ENCODE measurements at places on chromosomes 13 and 19. TPM values are rescaled to one million over a fixed set of nuclear protein-coding genes. Genes with fewer than 3 reads are reported as not detected.

- no peak for DNase-seq
Observed at GRCh38 chr13:46580362-46580839, 27.4 kb downstream of the LRCH1 start.

Gene RPL18
- total RNA-seq: 1,774 TPM

Gene ZNF613
- 3.8 TPM for total RNA-seq

GRCh38 chr13:43472980-43473379 is 313.8 kb downstream of the ENOX1 start:
- no peak for DNase-seq

DNA sequence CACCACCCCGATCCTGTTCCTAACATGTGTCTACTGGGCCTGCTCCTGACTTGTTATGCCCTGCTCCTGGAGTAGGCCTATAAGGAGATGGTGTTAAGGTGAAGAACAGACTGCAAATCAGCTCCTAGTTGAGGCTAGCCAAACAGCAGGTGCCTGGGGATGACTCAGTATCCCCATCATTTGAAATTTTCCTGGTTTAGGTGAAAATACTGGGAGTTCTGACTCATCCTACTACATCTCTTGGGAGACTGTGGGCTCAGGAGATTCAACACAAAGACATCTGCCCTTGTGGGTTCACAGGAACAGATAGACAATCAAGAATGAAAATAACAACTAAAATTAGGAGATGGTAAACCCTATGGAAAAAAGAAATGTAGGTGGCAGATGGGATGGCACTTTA is 41.2 kb downstream of the BRD4 start:
- no peak for DNase-seq

- no peak for DNase-seq
Observed at GRCh38 chr13:102401265-102401664, 583 bp downstream of the FGF14 start.

Gene ZSCAN5B
- not detected for total RNA-seq

- no peak for DNase-seq
Observed at GRCh38 chr13:28528388-28528787, 33.5 kb upstream of the FLT1 start.

DNA sequence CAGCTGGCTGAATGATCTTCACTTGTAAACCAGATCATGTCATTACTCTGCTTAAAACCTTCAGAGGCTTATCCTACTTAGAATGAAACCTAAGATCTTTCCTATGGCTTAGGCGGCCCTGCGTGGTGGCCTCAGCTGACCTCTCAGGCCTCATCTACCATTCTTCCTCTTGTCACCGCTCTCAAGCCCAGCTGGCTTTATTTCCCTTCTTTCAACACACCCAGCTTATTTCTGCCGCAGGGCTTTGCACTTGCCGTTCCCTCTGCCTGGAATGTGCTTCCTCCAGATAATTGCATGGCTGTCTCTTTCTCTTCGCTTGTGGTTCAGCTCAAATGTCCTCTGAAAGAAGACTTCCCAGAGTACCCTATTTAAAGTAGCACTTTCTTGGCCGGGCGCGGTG is 3.6 kb upstream of the ASF1B start:
- no peak for DNase-seq

DNA sequence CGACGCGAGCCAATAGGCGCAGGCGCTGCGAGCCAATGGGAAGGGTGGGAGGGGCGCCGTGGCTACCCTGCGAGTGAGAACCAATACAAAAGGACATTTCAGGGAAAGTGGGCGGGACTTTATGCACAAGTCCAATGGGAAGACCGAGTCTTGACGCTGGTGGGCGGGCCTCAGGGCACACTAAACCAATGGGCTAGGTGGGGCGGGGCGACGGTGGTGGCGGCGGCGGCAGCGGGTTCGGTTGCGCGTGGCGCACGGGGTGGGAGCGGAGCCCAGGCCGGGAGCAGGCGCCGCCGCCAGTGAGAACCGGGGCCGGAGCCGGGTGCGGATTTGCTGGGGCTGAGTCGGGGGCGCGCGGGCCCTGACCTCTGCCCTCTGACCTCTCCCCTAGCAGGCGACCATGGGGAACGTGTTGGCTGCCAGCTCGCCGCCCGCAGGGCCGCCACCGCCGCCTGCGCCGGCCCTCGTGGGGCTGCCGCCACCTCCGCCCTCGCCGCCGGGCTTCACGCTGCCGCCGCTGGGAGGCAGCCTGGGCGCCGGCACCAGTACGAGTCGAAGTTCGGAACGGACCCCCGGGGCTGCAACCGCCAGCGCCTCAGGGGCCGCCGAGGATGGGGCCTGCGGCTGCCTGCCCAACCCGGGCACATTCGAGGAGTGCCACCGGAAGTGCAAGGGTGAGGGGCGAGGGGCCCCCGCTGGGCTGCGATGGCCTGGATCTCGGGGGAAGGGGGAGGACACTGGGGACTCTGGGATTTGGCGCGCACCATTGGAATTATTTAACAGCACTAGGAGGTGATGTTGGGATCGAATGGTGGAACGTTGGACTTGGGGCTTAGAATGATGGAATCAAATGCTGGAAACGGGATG is at the start of gene TOMM40:
TSS of gene TOMM40 (plus strand) at position 239 of the 867 bp plus-strand sequence. CDS start at position 401, 162 bp downstream.
- DNase-seq: no peak

GRCh38 chr13:21578748-21579147 is 25.2 kb downstream of the MICU2 start:
- no peak for DNase-seq

Gene SERPINE3
- total RNA-seq: not detected

GRCh38 chr13:100211016-100211710 is 122.3 kb downstream of the PCCA start:
- DNase-seq: no peak

DNA sequence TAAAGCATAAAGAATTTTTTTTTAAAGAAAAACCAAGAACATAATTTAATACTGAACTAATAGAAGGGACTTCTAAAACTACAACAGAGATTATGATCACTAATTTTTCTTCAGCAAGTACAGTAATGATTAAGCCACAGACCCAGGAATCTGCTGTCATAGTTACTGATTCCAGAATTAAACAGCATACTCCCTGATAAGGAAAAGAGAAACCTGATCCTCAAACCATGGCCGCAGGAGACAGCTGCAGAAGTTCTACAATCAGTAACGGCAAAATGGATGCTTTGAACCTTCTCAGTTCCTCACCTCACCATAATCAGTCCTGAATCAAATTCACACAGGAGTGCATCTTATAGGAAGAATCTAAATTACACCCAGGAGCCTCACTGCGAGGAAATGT is 939.0 kb upstream of the SLITRK1 start:
- no peak for DNase-seq

- no peak for DNase-seq
Observed at GRCh38 chr19:6484831-6485230, 3.2 kb upstream of the DENND1C start.

GRCh38 chr13:43021926-43022670 is 1.3 kb upstream of the DNAJC15 start:
- no peak for DNase-seq

- no peak for DNase-seq
Observed at GRCh38 chr13:40629678-40630384, 36.6 kb downstream of the FOXO1 start.

Gene ZNF578
- total RNA-seq: 0.05 TPM

DNA sequence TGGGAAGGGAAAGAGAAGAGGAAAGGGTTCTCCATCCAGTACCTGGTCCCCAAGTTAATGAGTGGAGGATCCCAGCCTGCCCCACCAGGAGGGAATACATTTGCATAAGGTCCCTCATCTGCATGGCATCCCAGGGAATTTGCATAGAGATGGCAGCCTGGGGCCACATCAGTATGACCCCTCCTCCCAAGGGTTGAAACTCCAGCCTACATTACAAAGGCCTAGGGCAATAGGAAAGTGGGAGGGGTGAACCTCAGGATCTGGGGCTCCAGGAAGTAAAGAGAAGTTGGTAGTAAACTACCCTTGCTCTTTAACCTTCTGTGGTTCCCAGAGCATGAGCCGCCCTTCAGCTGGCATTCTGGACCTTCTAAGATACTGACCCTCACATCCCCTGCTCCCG is 6.8 kb upstream of the NECTIN2 start:
- DNase-seq: no peak

Gene IRGC
- total RNA-seq: not detected

GRCh38 chr13:84985860-84986259 is 813.4 kb downstream of the SLITRK6 start:
- no peak for DNase-seq

Measured in activated T-helper 1 cell treated with anti-CD3 and anti-CD28 coated beads, Interleukin-12 subunit alpha, Interleukin-12 subunit beta, Interleukin-2, Interleukin-4 antibody, amounts not matched to agents 30 ng/mL and 10 ng/mL and 1 ng/mL, durations not matched to agents 14 hours and 24 hours and 36 hours (primary cell).